ENCODE measurements at places on chromosomes 16 and 17. TPM values are rescaled to one million over a fixed set of nuclear protein-coding genes. Genes with fewer than 3 reads are reported as not detected.

TBC1D28 gene
- not detected for total RNA-seq

TAT gene
- not detected for total RNA-seq

GSDMA gene
- total RNA-seq, result not detected

BCO1 gene
- not detected for total RNA-seq

C17orf113 gene
- 0.17 TPM for total RNA-seq

BICDL2 gene
- 0.17 TPM for total RNA-seq

NHLRC4 gene
- total RNA-seq, result 4.7 TPM

CCL5 gene
- total RNA-seq, result not detected

C17orf100 gene
- 0.58 TPM for total RNA-seq

TBC1D26 gene
- not detected for total RNA-seq

ITGAD gene
- not detected for total RNA-seq

TPSAB1 gene
- not detected for total RNA-seq

NPIPB12 gene
- total RNA-seq, result 51.6 TPM
